ENCODE measurements at places on chromosomes 7 and 10. TPM values are rescaled to one million over a fixed set of nuclear protein-coding genes. Genes with fewer than 3 reads are reported as not detected.

Gene PTPN20
- total RNA-seq, result 0.45 TPM

Gene PON2
- total RNA-seq, result 52.0 TPM

Gene SFTPA1
- not detected for total RNA-seq

Gene C10orf53
- total RNA-seq, result not detected

Gene SCIN
- not detected for total RNA-seq

Gene NOS3
- 4.3 TPM for total RNA-seq

Gene IFIT1B
- total RNA-seq, result not detected

Gene CLEC5A
- total RNA-seq, result not detected

Gene SEMA3A
- total RNA-seq, result 34.0 TPM

Gene C7orf33
- not detected for total RNA-seq

Gene RSPH10B
- total RNA-seq, result not detected

Gene PTEN
- 29.4 TPM for total RNA-seq

Gene CTTNBP2
- total RNA-seq, result 2.5 TPM

Gene FRG2B
- not detected for total RNA-seq

Gene CLCN1
- total RNA-seq, result under 0.01 TPM

Gene WNT8B
- total RNA-seq, result not detected

Gene SLC26A5
- total RNA-seq, result not detected

Gene SPACDR
- total RNA-seq, result 2.7 TPM

Gene GHRHR
- total RNA-seq, result not detected

Measured in bronchus fibroblast of lung (primary cell).